Cardiac muscle cell (in vitro differentiated cells and primary cell): ENCODE measurements at places on chromosomes 3 and 15. TPM values are rescaled to one million over a fixed set of nuclear protein-coding genes. Genes with fewer than 3 reads are reported as not detected.

The CGGBP1 gene
- total RNA-seq = 36.8 and 46.7 TPM in 2 replicates

The BAHD1 gene
- total RNA-seq = 22.9 and 29.3 TPM in 2 replicates

The CFAP100 gene
- total RNA-seq = not detected in 2 replicates

DNA sequence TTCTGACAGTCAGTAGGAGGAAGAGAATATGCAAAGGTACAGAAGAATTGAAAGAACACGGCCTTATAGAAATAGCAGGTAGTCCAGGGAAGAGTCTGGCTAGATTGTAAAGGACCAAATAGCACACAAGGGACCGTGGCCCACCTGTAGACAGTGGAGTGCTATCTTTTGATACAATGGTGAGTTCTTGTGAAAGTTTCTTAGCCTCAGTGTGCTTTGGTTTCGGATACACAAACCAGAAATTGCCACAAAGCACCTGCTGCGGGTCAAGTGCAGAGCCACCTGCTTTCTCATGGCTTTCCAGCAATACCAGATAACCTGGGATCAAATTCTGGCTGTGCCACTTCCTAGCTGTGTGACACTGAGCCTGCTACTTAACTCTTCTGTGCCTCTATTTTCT is 36.6 kb upstream of the TUBGCP5 start:
- no peak for DNase-seq

The ARGFX gene
- not detected in 2 replicates for total RNA-seq

GRCh38 chr3:12879191-12879815 is 37.9 kb upstream of the RPL32 start:
- DNase-seq = peak; percentile 46

The SLC6A20 gene
- total RNA-seq = 0.14 and 0.39 TPM in 2 replicates

GRCh38 chr3:99713440-99713839 is 75.0 kb downstream of the COL8A1 start:
- no peak for DNase-seq

GRCh38 chr3:106534206-106534605 is 665.4 kb upstream of the CBLB start:
- DNase-seq = peak; percentile 53

The B3GALNT1 gene
- 10.8 and 12.5 TPM in 2 replicates for total RNA-seq

The PLSCR5 gene
- total RNA-seq = 3.0 and 3.6 TPM in 2 replicates

DNA sequence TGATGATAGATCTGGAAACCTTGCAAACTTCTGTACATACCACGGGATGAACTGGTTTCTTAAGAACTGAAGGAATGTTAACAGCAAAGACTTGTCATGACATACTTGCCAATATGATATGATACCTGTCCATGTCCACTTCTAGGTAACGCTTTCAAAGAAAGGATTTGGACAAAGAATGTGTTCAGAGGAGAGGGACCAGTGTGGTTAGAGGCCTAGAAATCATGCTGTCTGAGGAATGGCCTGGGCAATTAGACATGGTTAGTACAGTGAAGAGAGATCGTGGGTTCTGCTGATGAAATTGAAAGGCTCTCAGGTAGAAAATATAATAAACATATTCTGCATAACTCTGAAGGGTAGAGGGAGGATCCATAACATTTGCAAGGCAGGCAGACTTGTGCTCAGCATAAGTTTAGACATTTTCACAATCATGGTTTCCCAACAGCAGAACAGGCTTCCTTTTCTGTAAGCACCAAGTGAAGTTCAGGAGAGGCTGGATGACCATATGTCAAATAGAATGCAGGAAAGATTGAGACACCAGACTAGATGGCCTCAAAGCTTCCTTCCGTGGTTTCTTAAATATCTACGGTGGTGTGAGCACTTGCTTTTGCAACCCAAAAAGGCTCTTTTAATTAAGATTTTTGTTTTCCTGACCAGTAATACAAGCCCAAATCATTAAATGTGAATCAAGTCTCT is 39.9 kb downstream of the TGFBR2 start:
- DNase-seq = peak; percentile 68

DNA sequence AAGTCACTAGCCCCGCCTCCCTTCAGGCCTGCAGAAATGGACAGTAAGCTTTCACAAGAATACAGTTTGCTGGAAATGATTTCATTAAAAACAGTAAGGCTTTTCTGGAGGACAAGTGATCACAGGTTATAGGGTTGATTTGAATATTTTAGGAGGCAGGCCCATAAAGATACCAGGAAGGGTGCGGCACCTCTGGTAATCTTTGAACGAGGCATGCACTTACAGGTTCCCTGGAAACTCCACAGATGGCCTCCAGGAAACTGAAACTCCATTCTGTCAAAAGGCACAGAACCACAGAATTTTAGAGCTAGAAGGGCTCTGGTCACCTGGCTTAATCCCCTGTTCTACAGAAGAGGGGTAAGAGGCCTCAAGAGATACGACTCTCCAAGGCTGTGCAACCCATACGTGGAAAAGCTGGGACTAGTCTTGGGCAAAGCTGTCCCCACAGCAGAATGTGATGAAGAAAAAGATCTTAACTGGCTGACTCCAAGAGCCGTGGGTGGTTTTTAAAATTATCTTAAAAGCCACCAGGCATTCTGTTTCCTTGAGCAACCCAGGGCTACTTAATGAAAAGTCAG is 1.2 kb downstream of the STARD5 start:
- DNase-seq = no peak

- DNase-seq = peak; percentile 34
Measured at GRCh38 chr3:197807969-197808587, 17.0 kb downstream of the LRCH3 start.

GRCh38 chr3:49498648-49499047 is 28.6 kb downstream of the DAG1 start:
- no peak for DNase-seq

- no peak for DNase-seq
Measured at GRCh38 chr3:49602049-49602554, 47.8 kb downstream of the BSN start.
